Stimulated activated CD4-positive, alpha-beta T cell treated with anti-CD3 and anti-CD28 coated beads, Interleukin-1b, Interleukin-23, amount 100 ng/mL, for 1 hour (primary cell): ENCODE measurements at places on chromosomes 2 and 18.

DNA sequence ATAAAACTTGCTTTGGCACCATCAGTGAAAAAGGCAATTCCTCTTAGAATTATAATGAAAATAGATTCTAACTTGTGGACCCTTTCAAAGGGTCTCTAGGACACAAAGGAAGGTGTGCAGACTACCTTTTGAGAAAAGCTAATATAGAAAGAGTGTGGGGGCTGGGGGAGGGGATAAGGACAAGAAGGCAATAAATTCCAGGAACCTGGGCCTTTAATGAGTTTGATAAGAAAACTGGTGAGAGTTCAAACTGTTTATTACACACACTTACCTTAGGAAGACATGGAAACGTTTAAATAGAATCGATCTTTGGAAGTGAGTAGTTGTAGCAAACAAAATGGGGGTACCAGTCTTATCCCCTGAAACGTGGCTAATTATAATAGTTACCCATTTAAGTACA lies 39.6 kb upstream of the PGAP1 start:
- no peak for DNase-seq

DNA sequence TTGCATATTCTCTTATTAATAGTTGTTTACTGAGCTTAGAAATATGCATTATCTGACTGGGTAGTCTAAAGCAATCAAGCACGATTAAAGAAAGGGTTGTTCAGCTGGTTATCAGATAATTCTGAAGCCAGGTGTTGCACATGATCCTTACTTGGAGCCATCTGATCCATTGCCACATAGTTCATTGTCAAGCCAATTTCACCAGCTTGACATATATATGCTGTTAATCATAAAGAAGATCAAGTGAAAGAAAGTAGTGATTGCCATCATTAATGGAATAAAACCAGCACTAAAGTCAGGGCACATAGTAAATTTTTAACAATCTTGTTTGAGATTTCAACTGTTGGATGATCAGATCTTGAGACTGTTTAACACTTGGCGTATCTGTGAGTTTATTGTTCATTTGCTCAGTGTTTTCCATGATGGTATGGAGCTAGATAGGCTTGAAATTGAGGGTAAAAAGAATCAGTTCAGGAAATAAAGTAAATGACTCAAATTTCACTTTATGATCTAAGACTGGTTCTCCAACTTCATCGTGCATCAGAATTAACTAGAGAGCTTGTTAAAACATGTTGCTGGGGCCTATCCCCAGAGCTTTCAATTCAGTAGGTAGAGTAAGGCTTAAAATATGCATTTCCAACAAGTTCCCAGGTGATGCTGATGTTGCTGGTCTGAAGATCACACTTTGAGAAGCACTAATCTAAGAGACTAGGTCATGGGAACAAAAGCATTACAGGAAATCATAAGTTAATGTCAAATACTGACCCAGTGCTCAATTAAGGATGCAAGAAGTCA lies 539.6 kb downstream of the SATB2 start:
- DNase-seq = no peak

- DNase-seq = no peak
Measured at GRCh38 chr2:203586696-203587095, 51.6 kb upstream of the RAPH1 start.

GRCh38 chr2:240098349-240098748 lies 37.8 kb downstream of the COPS9 start:
- no peak for DNase-seq

GRCh38 chr2:46326231-46326980 lies 29.2 kb downstream of the EPAS1 start:
- no peak for DNase-seq

DNA sequence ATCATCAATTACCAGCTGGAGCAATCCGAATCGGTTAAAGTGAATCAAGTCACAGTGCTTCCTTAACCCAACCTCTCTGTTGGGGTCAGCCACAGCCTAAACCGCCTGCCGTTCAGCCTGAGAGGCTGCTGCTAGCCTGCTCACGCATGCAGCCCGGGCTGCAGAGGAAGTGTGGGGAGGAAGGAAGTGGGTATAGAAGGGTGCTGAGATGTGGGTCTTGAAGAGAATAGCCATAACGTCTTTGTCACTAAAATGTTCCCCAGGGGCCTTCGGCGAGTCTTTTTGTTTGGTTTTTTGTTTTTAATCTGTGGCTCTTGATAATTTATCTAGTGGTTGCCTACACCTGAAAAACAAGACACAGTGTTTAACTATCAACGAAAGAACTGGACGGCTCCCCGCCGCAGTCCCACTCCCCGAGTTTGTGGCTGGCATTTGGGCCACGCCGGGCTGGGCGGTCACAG lies 496 bp upstream of the ITGA4 start:
- no peak for DNase-seq

DNA sequence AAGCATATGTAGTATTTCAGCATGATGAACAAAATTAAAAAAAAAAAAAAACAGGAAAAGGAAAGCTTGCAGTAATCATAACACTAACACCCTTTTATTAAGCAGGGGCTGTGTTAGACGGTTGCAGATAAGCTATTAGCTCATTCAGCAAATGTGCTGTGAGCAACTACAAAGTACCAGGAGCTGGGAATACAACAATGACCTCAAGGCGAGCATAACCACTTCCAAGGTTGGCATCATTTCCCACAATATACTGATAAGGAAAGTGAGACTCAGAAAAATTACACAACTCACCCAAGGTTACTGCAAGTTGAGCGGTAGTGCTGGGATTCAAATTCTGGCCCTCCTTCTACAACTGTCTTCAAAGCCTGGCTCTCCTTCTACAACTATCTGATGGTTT lies 38.2 kb upstream of the ACTR3 start:
- no peak for DNase-seq

- no peak for DNase-seq
Measured at GRCh38 chr18:31440787-31441186, 6.8 kb upstream of the DSG3 start.

- DNase-seq = no peak
Measured at GRCh38 chr2:99819766-99820165, 322.6 kb downstream of the AFF3 start.
